ENCODE measurements at places on chromosomes 3 and 15. TPM values are rescaled to one million over a fixed set of nuclear protein-coding genes. Genes with fewer than 3 reads are reported as not detected.

Gene CNTN6
- total RNA-seq = not detected

Gene SLC28A2
- total RNA-seq = not detected

GRCh38 chr3:81237181-81237580, 524.3 kb downstream of the GBE1 start:
- DNase-seq = no peak

Gene GOLGA6L7
- not detected for total RNA-seq

DNA sequence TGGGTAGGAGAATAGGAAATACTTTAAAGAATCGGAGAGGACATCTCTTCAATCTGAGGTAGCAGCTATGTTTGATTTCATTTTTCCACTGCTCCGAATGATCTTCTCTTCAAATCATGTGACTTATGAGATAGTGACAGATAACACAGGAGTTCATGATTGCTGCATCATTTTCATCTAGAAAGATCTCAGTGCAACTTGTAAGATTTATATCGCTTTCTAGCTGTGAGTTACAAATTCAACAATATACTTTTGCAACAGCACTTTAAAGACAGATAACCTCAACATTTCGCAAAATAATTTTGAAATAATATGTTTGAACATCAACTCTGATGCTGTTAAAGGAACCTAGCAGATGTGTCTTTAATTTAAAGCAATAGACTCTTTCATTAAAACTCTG, 99.9 kb upstream of the CCDC80 start:
- DNase-seq = no peak

DNA sequence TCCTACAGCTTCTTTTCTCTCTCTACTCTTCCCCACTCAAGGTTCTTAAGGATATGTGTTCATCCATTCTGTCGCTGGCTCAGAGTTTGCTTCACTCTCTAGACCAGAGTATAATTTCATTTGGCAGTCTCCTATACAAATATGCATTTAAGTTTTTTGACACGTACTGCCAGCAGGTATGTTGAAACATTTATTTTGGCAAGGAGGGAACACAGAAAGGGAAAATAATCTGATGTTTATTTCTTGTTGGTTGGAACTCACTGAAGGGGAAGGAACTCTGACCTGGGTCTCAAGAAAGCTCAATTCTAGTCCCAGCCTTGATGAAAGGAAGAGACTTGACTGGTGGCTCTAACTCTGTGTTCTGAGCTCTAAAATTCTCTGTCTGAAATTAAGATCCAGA, 21.6 kb downstream of the FANCD2 start:
- DNase-seq = no peak

- no peak for DNase-seq
Measured at GRCh38 chr15:60945196-60945595, 283.9 kb downstream of the RORA start.

GRCh38 chr3:141454906-141455602, 31.8 kb upstream of the RASA2 start:
- DNase-seq = peak; percentile 54

- no peak for DNase-seq
Measured at GRCh38 chr3:38925351-38925750, 109.3 kb upstream of the SCN10A start.

DNA sequence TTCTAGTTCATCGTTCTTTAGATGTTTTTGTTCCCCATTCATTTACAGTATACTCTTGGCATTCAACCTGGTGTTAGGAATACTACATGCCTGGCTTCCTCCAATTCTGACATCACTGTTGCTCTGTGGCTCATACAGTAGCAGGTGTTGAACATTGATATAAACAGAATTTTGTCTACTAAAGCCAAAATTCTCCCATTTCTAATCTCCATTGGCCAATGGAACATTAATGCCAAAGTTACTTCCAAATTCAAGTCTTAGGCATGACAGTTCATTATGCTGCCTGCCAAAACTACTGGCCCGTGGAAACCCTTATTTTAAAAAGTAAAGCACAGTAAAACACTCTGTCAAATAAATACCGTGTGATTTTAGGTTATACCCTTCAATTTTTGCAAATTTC, 368.0 kb downstream of the NAALADL2 start:
- no peak for DNase-seq

- no peak for DNase-seq
Measured at GRCh38 chr3:39127269-39127907, 19.9 kb downstream of the TTC21A start.

DNA sequence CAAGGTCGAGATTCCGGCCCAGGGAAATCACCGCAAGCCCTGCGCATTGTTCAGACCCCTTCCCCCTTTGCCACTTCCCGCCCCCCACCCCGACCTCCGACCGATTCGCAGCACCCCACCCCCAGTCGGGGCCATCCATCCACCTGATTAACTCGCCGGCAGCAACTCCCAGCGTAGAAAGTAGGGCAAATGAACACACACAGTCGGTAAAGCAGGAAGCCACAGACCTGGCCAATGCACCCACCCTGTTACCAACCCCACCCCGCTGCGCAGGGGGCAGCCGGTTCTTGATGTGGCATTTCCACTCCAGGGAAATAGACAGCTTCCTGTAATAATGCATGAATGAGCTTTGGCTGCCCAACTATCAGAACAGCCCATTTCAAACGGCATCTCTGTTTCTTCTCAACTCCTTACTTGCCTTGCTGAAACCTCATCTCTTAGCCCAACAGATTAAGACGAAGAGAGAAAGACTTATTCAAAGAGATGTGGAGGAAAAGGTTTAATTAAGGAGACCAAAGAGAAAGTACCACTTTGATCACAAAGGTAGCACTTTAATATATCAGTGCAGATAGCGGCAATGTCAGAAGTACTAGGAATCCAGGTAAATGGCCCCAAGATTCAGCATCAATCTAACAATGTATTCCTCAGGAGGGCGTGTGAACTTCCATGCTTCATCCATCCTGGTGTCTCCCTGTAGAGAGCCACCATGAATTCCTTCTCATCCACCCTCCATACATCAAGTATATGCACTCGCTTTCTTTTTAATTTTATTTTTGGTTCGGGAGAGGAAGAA, 1.9 kb downstream of the TNIK start:
- DNase-seq = peak; percentile 43

All from activated T-cell treated with anti-CD3 and anti-CD28 coated beads, Interleukin-2, amount 50 U/mL, for 72 hours (primary cell).